ENCODE measurements at places on chromosomes 3 and 15.

- no peak for DNase-seq
Measured at GRCh38 chr15:80856809-80857377, 77.7 kb downstream of the CEMIP start.

- DNase-seq: no peak
Measured at GRCh38 chr3:4207672-4208071, 95.5 kb upstream of the SETMAR start.

DNA sequence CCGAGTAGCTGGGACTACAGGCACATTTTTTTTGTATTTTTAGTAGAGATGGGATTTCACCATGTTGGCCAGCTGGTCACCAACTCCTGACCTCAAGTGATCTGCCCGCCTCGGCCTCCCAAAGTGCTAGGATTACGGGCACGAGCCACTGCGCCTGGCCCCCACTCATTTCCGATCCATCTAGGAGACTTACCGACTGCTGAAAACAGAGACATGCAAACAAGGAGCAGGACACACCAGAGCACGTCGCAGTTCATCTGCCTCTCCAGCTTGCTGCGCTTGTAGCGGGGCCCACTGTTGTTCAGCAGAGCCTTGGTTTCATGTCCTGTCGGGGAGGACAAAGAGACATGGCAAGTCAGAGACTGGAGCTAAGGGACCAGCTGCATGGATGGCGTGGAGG, 137.4 kb downstream of the ATP10A start:
- no peak for DNase-seq

- DNase-seq: no peak
Measured at GRCh38 chr3:149655826-149656574, 1.8 kb downstream of the WWTR1 start.

DNA sequence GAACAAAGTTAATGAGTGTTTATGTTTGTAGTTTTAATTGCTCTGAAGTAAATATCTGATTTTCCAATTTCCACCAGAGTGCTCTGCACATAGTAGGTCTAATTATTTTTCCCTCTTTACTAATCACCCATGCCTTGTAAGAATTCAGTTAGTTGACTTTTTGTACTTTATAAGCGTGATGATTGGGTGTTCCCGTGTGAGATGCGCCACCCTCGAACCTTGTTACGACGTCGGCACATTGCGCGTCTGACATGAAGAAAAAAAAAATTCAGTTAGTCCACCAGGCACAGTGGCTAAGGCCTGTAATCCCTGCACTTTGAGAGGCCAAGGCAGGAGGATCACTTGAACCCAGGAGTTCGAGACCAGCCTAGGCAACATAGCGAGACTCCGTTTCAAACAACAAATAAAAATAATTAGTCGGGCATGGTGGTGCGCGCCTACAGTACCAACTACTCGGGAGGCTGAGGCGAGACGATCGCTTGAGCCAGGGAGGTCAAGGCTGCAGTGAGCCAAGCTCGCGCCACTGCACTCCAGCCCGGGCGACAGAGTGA, 507 bp upstream of the VHL start:
- no peak for DNase-seq

GRCh38 chr3:104069114-104069513, 1297.6 kb upstream of the ALCAM start:
- DNase-seq: no peak

DNA sequence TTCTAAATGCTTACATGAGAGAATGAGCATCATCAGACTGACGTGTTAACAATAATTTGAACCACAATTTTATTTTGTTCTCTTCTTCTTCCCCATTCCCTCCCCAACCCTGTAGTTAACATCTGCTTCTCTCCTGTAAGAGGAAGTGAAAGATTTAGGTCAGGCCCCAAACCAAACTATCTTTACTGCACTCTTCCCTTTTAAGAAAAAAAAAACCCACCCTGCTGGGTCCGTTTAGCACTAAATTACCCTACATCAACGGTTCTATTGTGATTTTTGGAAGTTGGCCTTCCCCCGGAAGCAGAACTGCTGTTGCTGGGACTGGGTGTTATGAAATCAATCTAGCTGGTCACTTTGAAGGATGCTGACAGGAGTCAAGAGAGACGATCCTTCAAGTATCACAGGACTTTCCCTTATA, 49.4 kb downstream of the NFKBIZ start:
- DNase-seq: no peak

DNA sequence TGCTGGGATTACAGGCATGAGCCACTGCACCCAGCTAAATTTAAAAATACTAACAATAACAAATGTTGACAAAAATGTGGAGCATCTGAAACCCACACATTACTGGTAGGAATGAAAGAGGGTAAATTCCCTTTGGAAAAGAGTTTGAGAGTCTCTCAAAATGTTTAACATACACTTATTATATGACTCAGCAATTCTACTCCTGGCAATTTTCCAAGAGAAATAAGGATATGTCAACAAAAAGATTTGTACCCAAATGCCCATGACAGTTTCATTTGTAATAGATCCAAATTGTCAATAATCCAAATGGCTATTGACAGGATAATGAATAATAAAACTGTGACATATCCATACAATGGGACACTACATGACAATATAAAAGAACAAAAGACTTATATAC, 9.0 kb downstream of the HCLS1 start:
- DNase-seq: no peak

- DNase-seq: no peak
Measured at GRCh38 chr3:21436835-21437234, 314.2 kb downstream of the ZNF385D start.

- no peak for DNase-seq
Measured at GRCh38 chr15:58966698-58967097, 20.8 kb upstream of the RNF111 start.

- no peak for DNase-seq
Measured at GRCh38 chr3:194935632-194936470, 250.2 kb downstream of the FAM43A start.

DNA sequence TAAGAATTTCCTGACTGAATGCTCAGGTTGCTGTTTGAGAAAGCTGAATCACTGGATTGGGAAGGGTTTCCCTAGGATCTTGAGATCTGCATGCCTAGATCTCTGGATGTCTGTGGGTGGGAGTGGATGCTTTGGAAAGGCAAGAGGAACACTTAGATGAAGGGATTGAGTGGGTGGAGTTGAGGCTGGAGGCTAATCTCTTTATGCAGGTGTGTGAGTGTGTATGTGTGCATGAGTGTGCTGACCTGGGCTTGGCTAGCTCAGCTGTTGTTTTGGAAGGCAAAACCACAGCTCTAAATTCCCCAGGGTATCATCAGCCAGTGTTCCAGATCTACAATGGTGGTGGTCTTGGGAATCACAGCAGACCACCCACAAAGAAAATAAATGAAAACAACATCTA, 60.5 kb downstream of the CLDN1 start:
- no peak for DNase-seq

GRCh38 chr3:111210003-111210711, 138.5 kb downstream of the NECTIN3 start:
- no peak for DNase-seq

GRCh38 chr3:5218815-5219214, 31.3 kb downstream of the EDEM1 start:
- no peak for DNase-seq

- no peak for DNase-seq
Measured at GRCh38 chr3:129211772-129212171, 28.1 kb upstream of the CNBP start.

GRCh38 chr3:69324362-69325025, 61.4 kb downstream of the FRMD4B start:
- no peak for DNase-seq

GRCh38 chr3:178810181-178810580, 261.4 kb downstream of the ZMAT3 start:
- no peak for DNase-seq

DNA sequence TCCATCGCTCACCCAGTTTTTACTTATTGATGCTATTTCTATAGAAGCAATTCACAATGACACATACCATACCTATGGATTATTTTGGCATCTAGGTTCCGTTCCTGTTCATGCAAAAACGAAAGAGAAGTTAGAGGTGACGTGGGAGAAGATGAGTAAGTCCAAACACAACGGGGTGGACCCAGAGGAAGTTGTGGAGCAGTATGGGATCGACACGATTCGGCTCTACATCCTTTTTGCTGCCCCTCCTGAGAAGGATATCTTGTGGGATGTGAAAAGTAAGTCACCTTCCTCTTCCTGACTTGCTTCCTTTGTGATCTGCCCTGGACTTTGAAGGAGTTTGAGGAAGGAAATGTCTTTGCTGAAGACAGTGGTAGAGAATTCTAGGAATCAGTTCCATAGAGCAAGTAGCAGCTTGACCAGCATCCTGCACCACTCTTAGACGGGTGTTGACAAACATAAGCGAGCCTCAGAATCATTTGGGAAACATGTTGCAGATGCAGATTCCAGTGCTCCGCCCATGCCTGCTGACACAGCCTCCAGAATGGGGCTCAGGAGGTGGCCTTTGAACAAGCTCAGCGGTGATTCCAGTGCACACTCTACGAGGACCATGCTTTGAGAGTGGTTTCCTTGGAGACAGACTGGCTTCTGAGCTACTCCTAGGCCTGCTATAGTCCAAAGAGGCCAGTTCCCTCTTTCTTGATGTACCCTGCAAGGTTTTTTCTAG, 78.4 kb upstream of the LIMD1 start:
- no peak for DNase-seq

GRCh38 chr15:60407415-60407805, 9.6 kb upstream of the ANXA2 start:
- DNase-seq: no peak

Data from stimulated activated CD4-positive, alpha-beta T cell treated with anti-CD3 and anti-CD28 coated beads, Interleukin-12 subunit alpha, Interleukin-12 subunit beta, amount 100 ng/mL, for 48 hours (primary cell).